T-helper 2 cell (primary cell): ENCODE measurements at places on chromosomes 13 and 19.

- DNase-seq = no peak
Observed at GRCh38 chr13:101917833-101918661, 465.6 kb downstream of the ITGBL1 start.

DNA sequence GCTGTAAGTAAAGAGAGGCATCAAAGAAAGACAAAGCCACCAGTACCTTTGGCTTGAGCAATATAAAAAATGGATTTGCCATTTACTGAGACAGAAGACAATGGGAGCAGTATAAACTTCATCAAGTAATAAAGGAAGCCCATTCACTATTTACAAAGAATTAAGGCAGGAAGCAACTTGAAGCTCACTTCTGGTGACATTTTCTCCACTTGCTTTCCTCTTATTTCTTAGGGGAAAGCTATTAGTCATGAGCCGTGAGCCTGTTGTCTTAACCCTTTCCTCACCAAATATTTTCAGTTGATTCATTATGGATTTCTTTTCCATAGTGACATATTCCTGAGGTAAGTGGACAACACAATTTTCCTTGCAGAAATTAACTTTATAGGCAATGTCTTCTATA is 156.8 kb downstream of the DNAJC3 start:
- no peak for DNase-seq

DNA sequence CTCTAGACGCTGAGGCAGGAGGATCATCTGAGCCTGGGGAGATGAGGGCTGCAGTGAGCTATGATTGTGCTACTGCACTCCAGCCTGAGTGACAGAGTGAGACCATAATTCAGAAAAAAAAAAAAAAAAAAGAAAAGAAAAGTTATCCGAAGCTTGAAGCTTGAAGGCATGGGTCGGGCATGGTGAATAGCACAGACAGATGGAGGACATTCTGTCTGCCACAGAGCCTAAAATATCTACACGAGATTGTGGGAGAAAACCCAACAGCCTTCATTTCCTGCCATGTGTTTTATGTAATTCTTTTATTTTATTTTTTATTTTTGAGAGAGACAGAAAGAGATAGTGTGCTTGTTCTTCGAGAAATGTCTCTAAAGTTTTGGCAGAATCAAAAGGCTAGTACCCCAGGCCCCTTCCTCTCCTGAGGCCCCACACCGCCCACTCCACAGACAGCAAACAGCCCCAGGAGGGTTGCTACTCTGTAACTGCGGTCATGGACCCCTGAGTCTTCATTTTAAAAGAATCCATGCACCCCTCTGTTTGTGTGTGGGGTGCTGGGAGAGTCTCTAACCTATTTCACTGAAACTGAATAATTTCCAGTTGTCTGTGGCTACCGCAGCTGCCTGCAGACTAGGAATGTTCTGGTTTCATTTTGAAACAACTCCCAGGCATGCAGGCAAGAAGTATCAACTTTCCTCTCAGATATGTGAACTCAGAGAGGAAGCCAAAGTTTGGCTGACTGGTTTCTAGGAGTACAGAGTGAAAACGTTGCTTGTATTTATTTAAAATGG is 38.4 kb upstream of the RCBTB2 start:
- peak; percentile 52 for DNase-seq

DNA sequence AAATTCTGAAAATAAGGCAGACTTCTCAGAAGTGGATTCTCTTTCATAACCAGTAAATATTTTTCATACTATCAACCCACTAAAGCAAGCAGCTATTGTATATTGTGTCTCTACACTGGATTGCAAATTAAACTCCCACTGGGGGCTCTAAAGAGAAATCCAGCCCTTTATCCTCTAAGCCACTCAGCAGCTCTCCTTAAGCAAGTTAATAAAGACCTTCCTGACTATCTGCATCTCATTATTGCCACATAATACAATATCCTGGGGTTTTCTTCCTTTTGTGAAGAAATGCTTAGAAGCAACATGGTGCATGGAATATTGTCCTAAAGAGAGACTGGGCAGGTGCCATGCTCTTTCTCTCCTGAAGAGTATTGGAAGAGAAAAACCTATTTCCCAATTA is 521.3 kb downstream of the MYO16 start:
- no peak for DNase-seq

- no peak for DNase-seq
Observed at GRCh38 chr13:29721766-29722165, 126.3 kb upstream of the SLC7A1 start.

DNA sequence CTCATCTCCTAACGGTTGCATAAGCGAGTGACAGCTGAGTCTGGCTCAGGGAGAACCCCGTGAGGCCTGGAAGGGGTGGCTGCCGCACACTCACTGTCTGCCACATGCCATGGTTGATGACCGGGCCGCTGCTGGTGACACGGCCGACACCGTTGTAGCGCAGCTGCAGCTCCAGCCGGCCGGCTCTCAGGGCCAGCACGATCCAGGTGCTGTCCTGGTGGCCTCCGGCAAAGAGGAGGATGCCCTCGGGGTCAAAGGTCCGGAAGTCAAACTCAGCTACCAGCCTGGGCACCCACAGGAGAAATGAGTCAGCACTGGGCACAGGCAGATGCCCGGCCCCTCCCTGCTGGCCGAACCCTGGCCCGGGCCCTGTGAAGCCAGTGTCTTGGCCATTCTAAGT is 31.7 kb downstream of the GAS6 start:
- no peak for DNase-seq

DNA sequence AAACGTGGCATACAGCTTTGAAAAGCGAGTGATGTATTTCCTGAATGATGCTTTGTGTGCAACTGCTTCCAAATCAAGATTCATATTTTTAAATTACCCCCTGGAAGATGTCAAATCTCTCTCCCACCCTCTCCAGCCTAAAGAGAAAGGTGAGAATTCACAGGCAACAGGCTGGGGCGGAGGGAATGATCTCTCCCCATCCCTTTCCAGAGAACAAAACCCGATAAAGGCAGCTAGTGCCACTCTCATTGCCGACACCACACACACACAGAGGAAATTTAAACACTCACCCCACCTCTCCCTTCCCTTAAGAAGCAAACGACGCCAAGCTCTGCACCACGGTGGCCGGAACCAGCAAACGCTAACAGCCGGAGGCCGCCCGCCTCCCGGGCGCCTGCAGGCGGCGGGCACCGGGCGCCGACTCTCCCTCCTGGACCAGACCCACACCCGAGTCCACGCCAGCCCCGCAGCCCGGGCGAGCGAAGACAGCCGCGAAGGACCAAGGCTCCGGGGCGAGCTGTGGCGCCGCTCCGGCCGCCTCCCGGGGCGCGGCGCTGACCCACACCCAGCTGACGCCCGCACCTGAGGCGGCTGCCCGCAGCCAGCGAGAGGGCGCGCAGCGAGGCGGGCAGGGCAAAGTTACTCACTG is 477 bp downstream of the LNX2 start:
- peak; percentile 34 for DNase-seq

GRCh38 chr13:43026262-43026661 is 2.9 kb downstream of the DNAJC15 start:
- no peak for DNase-seq

- no peak for DNase-seq
Observed at GRCh38 chr13:31452525-31452924, 252.8 kb downstream of the B3GLCT start.
